ENCODE measurements at places on chromosomes 16 and 17.

DNA sequence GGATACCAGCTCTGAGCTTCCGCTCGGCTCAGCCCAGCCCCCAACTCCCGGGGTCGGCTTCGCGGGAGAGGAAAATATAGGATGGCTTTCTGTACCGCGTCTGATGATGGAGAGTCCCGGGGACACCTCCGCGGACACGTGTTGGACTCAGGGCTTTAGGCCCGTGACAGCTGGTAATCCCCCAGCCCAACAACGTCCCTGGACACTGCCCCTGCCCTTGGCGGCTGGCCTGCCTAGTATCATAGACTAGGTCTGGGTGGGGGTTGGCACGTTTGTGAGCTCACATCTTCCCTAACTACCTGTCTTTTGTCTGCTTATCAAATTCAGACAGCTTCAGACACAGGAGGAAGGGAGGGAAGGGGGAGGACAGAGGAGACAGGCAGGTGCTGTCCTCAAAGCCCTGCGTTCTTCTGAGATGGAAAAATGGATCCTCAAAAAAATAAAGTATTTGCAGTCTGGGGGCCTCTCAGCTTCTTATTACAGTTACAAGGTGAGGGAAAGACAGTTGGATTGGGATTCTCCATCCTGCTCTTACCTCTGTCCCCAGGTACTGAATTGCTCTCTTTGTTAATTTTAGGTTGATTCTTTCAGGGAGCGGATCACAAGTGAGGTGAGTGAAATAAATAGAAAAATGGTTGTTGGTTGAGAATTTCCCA is 698 bp downstream of the PSME3 start:
- DNase-seq = no peak

DNA sequence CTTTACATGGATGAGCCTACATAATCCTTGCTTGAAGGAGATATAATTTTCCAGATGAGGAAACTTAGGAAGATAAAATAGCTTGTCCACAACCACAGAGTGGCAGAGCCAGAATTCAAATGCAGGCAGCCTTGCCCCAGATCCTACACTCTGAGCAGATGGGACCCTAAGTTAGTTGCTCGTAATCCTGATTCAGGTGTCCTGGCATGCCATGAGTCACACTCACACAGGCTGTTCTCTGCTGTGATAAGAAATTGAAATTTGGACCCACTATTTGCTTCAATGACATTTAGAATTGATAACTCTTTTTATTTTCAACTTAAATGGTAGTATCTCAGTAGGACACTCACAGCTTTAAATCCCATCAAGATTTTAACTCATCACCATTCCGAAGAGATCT is 150.7 kb upstream of the CACNG5 start:
- DNase-seq = no peak

DNA sequence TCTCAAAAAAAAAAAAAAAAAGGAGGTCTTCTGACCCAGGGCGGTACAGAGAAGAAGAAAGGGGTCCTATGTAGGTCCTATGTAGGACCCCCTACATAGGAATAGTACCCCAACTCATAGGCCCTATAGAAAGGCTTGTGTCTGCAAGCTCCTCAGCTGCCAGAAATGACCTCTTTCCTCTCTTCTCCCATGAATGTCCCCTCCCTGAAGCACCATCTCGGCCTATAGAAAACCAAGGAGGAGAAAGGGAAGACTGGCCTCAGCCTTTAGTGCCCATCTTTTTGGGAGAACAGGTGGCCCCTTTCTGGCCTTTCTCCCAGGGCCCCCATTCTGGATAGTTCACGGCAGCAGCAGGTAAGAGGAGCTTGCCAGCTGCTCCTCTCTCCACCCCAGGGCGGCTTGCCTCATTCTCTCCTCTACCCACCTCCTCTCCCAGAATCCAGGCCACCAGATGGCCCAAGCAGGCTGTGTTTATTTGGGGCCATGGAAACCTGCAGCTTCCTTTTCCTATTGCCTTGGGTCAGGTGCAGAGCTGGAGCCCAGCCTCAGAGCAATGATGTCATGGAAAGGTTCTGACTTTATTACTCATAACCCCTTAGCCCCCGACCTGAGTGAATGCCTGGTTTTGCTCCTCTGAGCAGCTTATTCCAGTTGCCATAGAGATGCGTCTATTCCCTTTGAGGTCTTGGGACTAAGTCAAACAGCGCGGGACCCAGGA is 1.6 kb upstream of the MRPL58 start:
- DNase-seq = no peak

- DNase-seq = no peak
These were observed 196.2 kb upstream of the NLRP1 start for GRCh38 chr17:5780476-5780875.

- DNase-seq = no peak
These were observed 32.2 kb downstream of the CHP2 start for GRCh38 chr16:23786964-23787561.

DNA sequence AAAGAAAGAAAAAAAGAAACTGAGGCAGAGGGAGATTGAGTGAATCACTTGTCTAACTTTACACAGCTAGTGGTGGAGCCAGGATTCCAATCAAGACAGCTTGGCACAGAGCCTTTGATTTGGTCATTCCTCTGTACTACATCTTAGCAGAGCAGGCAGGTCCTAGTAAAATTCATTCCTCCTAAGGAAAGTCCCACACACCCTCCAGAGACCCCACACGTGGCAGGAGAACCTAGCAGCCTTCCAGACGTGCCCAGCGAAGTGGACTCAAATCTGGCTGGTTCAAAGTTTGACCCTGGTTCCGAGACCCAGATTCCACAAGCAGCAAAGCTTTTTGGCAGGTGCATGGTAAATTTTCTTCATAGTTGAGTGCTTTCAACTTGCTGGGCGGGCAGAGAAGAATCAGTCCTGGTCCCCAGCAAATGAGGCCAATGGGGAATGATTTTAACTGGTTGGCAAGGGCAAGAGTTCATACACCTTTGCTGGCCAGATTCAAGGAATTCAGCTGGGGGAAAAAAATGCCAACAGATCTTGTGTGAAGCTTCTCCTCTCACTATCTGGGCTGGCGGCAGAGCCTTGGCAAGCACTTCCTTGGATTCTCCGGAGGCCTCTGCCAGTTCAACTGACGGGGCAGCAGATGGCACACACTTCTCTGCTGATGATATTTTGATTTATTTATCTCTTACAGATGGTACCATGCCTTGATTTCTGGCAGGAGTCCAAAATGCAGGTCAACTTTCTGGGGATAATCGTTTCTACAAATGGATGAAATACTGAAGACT is 82.4 kb downstream of the GSG1L start:
- DNase-seq = no peak

DNA sequence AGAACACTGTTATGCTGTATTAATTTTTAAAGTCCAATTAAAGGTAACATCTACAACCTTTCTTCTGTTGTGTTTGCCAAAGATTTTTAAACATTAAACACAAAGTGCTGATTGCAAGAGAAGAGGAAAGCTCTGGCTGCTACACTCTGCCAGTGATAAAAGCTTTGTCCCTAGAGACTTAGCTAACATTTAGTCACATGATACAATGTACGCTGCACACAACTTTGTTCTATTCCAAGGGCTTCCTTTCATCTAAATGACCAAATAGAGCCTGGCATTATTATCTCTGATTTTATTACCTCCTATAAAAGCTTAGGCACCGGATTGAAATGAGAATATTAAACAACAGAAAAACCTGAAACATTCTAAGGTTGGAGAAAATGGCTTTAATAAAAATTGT is 388.7 kb upstream of the PMFBP1 start:
- DNase-seq = no peak

- DNase-seq = no peak
These were observed 25.8 kb downstream of the MLYCD start for GRCh38 chr16:83924686-83925085.

GRCh38 chr16:52586159-52586558 is 39.2 kb upstream of the TOX3 start:
- DNase-seq = no peak

DNA sequence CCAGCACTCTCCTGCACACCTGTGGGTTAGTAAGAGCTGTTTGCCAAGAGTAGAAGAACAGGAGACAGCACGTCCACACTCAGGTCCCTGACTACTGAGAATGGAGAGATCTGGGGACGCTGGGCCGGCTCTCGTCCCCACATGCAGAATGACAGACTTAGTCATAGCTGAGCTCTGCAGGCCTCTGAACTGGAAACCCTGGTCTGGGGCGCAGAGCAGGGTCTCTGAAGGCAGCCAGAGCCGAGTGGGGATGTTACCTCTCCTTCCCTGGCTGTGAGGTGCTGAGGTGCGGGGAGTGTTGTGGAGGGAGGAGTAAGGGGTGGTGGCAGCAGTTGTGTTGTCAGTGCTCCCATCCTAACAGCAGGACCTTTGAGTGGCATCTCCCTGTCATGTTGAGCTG is 7.2 kb upstream of the JPT2 start:
- DNase-seq = no peak

DNA sequence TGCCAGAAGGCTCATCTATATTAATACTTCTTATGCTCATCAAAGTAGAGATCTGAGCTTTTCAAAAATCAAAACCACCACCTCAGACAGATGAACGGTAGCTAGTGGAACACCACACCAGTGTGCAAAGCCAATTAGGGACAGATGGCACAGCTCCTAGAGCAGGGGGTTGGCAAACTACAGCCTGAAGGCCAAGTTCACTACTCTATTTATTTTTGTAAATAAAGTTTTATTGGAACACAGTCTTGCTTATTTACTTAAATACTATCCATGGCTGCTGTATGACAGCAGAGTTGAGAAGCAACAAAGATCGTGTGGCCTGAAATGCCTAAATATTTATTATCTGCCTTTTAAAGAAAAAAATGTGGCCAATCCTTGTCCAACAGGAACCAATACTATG is 56.8 kb downstream of the AMFR start:
- no peak for DNase-seq

GRCh38 chr17:75849724-75850123 is 5.4 kb downstream of the WBP2 start:
- no peak for DNase-seq

GRCh38 chr17:56141046-56141839 is 12.0 kb upstream of the ANKFN1 start:
- DNase-seq = no peak

GRCh38 chr16:27344721-27345120 is 30.9 kb downstream of the IL4R start:
- no peak for DNase-seq

All from suppressor macrophage treated with lipopolysaccharide for 4 hours (primary cell).